Neural crest cell (in vitro differentiated cells): ENCODE measurements at places on chromosomes 11 and 22.
A peak's percentile ranks its signal among the peaks of the same experiment; 100 is the strongest.

DNA sequence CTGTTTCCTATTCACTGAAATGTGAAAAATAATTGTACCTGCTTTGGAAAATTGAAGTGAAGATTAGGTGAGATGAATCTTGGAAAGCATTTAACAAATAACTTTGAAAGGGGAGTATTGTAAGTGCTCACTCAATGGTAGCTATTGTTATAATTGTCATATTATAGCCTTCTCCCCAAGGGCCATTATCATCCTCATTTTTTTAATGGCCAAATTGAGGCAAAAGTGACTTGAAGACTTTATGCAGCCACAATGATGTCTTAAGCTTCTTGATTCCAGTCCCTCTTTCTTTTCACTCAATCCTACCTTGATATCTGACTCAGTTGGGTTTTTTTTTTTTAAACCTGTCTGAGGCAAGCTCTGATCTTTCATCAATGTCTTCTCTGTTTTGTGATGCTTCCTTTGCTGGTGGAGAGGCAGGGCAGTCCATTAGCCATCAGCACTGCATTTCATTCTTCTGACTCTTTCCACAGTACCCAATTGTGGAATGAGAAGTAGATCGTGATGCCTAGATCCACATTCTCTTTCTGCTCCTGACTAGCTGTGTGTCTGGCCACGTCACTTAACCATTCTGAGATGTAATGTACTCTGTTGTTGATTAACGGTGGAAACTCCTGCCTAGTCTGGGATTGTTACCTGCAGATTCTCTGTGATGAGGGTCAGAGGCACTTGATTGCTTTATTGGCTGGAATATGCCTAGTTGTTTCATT, 101.4 kb downstream of the DBX1 start:
- no peak for DNase-seq

GRCh38 chr22:38018938-38019827, 34.8 kb upstream of the SOX10 start:
- DNase-seq, result no peak

DNA sequence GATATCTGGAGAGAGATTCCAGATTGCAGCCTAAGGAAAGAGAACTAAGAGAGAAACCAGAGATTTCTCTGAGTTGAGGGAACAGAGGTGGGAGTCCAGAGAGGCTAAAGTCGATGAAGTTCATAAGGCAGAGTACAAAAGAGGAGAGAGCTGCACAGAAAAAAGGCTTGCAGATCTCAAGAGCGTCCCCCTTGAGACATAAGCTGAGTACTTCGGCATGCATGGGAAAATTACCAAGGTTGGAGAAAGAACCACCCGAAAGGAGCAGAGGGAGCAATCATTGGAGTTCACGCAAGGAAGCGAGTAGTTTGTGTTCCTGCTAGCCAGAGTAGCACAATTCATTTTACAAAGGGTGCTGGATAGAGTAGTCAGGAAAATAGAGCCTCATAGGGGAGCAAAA, 293.5 kb downstream of the TMEM135 start:
- no peak for DNase-seq

- no peak for DNase-seq
Measured at GRCh38 chr11:32817852-32818183, 11.9 kb upstream of the PRRG4 start.

DNA sequence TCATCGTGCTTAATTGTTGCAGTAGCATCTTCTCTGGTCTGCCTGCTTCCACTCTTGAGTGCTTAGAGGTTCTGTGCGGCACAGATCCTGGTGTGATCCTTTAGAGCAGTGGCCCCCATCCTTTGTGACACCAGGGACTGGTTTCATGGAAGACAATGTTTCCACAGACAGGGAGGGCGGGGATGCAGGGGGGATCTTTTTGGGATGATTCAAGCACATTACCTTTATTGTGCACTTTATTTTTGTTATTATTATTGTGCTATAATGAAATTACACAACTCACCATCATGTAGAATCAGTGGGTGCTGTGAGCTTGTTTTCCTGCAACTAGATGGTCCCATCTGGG, 76.8 kb upstream of the SHANK2 start:
- no peak for DNase-seq

DNA sequence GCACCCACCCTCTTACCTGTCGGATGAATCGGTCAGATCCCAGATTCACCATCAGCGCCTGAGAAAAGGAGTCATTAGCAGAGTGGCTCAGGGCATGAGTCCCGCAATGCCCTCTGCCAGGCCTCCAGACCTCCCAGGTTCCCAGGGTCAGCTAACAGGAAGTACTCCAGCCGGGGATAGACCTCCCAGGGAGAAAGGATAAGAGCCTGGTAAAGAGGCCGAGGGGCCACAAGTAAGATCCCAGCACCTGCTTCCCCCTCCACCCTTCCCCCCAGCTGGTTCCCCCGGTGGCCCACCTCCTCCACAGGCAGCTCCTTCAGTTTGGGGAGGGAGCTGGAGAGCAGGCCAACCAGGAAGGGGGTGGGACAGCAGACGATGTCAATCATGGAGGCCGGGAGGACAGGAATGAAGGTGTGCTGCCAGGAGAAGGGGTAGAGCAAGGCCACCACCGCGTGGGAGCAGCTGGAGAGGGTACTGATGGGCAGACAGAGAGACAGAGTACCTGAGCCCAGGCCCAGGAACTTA, 16.4 kb downstream of the RPL27A start:
- no peak for DNase-seq

- DNase-seq, result no peak
Measured at GRCh38 chr11:130322126-130322525, 7.4 kb upstream of the ZBTB44 start.

DNA sequence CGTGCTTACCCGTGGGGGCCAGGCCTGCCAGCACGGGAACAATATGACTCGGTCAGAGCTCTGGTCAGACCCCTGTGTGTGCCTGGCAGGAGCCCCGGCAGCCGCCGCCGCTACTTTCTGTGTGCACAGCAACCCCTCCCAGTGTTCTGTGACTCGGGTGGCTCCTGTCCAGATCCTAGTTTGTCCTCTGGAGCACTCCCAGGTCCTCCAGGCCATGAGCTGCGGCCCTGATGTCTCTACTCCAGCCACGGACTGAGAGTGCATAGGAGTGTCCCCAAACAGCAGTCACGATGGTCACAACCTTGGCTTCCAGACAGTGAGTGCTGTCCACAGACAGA, 3.2 kb downstream of the NDUFS8 start:
- no peak for DNase-seq

DNA sequence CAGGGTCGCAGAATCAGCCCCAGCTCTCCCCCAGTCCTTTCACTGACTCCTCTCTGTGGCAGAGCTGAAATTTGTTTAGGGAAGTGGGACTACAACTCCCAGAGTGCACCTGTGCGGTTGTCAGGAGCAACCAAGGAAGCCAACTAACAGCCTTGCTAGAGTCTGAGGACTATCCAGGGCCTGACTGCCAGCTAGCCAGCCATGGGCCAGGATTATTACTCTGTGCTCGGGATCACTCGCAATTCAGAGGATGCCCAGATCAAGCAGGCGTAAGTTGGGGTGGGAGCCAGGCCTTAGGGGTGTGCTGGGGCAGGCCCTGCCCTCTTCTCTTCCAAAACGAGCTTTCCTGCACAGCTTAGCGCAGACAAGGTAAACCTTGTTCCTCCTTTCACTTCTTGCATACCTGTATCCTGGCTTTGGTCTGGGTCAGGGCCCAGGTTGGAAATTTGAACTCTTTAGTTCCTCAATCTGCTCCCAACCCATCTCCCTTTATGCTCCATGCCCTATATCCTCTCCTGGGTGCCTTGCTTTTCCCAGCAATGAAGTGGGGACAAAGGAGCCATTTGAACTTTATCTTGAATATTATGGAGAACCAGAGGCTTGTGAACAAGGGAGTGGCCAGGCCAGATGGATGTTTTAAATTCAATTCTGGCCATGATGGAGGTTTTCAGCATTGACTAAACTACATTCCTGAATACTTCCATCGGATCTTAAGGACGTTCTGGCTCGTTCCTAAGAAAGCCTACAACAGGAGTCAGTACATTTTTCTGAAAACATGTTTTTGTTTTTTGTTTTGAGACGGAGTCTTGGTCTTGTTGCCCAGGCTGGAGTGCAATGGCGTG, at the start of gene DNAJB13:
Gene DNAJB13 (plus strand): TSS at position 158 of the 842 bp plus-strand sequence. CDS start 44 bp downstream, at position 202.
- peak; percentile 47 for DNase-seq

DNA sequence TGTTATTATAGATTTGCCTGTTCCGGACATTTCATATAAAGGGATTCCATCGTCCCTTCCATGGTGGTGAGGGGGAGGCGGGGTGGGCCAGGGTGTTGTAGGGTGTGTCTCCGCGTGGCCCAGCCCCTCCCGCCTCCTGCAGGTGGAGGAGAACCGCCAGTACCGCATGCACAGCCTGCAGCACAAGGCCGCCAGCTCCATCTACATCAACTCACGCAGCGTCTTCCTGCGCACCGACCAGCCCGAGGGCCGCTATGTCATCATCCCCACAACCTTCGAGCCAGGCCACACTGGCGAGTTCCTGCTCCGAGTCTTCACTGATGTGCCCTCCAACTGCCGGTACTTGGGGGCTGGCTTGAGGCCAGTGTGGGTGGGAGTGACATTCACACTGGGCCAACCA, 7.5 kb upstream of the MYO7A start:
- DNase-seq, result no peak

GRCh38 chr22:26974914-26975803, 317.8 kb downstream of the MIAT start:
- DNase-seq, result no peak

DNA sequence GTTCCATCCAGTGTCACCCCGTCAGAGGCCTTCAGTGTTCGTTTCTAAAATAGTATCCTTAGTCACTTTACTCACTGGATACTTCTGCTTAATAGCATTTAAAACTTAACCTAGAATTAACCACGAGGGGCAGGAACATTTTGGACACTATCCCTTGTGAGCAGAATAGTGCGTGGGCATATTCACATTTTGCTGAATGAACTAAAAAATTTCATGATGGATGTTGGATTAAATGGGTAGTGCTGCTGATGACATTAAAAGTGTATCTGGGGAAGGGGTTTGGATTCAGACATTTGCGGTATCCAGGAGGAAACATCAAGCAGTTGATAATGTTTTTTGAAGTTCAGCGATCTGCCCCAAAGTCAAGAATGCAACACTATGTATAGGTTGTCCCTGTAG, 750 bp upstream of the NAT10 start:
- DNase-seq, result no peak

GRCh38 chr11:57426439-57426928, 437 bp downstream of the SLC43A3 start:
- DNase-seq, result no peak

- DNase-seq, result no peak
Measured at GRCh38 chr11:73175551-73176144, 33.5 kb upstream of the FCHSD2 start.

DNA sequence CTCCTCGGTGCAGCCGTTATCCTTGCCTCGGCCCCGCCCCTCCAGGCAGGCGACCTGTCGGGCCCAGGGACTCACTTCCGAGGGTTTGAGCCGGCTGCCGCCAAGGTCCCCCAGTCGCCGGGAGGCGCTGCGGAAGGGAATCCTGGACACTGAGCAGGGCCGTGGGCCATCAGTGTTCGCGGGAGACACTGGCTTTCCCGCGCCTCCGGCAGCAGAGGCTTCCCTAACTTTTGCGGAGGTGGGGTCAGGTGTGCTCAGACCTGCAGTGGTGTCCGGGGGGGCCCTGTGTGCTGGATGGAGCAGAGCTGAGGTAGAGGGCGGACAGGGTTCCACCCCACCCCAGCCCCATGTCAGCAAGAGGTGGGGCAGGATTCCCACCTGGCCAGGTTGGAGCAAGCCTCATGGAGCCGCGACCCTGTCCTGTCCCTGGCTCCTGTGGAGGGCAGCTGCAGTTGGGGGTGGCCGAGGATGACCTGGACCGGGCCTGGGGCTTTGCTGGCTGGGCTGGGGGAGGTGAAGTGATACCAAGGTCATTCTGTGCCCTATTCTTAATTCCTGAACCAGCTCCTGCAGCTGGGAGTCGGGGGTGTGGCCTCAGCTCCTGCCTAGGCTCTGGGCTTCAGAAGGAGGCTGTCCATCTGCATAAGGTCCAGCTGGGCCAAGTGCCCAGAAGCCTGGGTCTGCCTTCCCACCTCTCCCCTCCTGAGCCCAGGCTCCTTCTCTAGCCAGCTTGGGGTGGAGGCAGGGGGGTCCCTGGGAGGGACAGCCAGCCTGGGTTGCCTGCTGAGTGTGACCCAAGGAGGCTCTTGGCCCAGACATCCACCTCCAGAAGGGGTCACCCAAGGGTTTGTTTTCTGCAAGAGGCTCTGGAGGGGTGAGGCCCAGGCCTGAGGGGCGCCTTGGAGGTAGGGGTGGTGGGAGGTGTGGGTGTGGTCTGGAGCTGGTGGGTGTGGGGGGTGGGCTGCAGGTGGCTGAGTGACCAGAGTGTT, 8.4 kb downstream of the TSPAN4 start:
- no peak for DNase-seq

- DNase-seq, result no peak
Measured at GRCh38 chr22:37190262-37190780, 2.3 kb upstream of the C1QTNF6 start.

DNA sequence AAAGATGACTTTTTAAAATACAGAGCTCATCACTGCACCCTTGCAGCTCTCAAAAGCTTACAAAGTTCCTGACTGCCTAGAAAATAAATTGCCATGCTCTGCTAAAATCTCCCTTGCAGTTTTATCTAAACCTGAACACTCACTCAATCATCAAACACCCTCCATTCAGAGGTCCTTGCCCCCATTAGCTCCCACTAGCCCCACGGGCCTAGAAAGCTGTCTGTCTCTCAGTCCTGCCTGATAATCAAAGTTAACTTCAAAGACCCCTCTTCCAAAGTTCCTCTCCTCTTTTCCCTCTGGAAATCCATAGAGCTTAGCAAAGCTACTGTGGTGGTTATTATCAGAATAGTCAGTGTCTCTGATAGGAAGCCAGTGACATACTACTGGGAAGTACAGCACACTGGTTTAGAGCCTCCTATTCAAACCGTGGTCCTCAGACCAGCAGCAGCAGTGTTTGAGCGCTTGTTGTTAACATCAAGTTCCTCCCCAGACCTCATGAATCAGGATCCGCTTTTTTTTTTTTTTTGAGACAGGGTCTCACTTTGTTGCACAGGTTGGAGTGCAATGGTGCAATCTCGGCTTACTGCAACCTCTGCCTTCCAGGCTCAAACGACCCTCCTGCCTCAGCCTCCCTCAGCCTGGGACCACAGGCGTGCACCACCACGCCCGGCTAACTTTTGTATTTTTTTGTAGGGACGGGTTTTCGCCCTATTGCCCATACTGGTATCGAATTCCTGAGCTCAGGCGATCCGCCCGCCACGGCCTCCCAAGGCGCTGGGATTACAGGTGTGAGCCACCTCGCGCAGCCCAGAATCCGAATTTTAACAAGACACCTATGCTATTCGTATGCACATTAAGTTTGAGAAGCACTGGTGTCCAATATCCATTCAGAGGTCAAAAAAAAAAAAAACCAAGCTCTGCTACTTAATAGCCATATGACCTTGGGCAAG, 1.2 kb downstream of the NDUFC2 start:
- no peak for DNase-seq
